LoVo (cell line): ENCODE measurements at places on chromosomes 2 and 18.
A peak's percentile ranks its signal among the peaks of the same experiment; 100 is the strongest.

DNA sequence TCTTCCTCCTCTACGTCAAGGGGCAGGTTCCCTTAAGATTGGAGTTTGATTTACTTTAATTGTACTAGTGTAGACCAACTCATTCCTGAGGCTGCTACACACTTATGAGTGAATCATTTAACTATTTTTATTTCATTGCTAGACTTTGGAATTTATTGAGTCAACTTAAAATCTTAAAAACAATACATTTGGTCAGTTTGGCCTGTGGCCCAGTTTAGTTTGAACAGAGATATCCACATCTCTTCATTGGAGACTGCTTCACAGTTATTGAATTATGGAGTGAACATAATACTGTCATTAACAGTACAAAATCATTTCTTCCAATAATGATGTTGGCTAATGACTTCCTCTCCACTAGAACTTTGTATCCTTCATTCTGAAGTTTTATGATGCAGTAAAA lies 34.5 kb upstream of the STPG4 start:
- no peak for DNase-seq

DNA sequence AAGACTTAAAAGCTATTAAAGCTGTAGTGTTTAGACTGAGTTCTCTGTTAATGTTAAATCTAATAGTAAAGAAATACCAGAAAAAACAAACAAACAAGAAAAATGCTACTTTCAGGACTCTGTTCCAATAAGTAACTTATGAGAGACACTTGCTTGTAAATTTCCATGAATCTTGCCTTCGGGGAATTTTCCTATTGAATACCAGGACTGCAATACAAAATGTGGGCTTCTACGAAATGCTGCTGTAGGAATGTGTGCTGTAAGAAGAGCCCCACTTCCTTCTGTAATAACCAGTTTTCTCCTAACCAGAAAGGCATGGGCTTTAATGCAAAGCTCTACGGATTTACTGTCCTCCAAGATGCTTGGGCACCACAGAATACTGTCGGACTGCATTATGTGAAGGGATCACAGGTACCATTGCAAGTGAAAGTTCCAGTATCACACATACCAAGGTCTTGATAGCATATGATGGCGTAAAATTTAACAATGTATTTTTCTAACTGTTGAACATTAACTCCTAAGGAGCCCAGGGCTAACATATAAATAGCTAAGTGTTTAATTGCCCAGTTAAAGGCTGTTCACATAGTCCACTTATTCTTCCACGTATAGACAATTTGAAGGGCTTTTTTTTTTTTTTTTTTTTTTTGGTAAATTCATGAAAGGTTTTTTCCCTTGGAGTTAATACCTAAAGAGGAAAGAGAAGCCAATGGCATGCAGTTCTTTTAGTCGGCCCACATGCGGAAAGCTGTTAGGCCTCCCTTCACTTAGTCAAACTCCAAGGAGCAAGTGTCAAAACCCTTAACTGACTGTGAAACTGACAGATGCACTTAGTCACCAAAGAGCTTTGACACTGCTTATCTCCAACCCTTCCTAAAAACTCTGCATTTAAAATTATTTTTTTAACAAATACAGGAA lies 564.0 kb upstream of the POU3F3 start:
- no peak for DNase-seq

DNA sequence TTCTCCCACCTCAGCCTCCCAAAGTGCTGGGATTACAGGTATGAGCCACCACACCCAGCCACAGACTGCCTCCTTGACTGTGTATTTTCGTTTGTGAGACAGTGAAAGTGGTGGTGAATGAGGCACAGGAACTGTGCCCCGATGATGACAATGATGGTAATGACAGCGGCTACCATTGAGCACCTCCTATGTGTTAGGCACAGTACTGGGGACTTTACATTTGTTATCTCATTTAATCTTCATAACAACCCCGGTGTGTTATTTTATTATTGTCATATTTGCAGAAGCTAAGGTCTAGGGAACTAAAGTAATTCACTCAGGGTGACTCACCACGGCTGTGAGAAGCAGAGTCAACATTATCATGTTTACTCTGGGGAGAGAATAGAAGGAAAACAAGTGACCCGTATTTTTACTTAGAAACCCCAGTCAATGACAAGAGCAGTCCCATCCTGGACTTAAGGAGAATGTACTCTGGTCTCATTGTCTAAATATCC lies 77.6 kb upstream of the ALPP start:
- DNase-seq, result peak; percentile 68

DNA sequence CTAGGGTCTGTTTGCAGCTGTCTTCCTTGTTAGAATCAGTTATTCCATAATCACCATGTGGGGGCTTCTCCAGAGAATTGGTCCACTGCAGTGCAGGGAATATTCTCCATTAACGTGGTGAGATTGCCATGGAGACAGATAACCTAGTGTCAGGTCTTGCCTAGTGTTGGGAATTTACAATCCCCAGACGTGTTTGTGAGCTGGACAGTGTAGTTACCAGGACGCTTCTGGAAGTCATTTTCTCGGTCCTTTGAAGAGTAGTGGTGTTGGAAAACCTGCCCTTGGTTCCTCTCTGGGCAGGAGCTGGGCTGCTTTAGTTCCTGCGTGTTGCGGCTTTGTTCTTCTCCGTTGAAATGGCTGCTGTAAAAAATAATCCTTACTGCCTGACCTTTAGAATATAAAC lies 68.8 kb upstream of the LYPD6B start:
- no peak for DNase-seq

GRCh38 chr2:132951008-132951714 lies 281.2 kb upstream of the LYPD1 start:
- DNase-seq, result no peak

DNA sequence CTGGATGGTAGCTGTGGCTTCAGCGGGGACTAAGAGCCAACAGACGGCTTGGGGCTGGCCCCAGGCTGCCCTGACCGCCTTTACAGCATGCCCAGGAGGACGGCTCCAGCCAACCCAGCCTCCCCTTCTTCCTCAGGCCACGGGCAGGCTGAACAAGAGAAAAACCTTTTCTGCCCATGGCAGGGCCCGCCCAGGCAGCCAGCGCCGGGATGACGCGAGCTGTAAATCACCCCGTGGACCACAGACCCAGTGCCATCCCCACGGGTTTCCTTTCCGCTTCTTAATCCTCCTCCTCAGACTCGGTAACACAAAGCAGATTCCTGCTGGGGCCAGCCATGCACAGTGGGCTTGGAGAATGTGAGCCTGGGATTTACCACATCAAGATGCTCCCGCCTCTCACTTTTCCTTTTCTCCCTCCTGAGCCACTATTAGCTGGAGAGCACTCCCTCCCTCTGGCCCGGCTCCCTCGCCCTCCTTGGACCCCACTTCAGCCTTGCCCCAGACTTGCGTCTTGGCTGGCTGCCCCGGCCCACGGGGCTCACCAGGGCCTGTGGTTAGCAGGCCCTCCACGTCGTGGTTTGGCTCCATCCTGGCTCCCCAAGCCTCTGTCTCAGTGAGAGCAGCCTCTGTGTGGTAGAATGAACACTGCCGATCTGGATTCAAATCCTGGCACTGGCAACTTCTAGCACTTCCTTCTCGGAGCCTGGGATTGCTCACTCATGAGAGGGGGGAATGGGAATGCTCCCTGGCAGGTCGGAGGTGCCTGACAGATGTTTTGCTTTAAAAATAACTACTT lies 31.4 kb downstream of the ATOH8 start:
- DNase-seq, result no peak

DNA sequence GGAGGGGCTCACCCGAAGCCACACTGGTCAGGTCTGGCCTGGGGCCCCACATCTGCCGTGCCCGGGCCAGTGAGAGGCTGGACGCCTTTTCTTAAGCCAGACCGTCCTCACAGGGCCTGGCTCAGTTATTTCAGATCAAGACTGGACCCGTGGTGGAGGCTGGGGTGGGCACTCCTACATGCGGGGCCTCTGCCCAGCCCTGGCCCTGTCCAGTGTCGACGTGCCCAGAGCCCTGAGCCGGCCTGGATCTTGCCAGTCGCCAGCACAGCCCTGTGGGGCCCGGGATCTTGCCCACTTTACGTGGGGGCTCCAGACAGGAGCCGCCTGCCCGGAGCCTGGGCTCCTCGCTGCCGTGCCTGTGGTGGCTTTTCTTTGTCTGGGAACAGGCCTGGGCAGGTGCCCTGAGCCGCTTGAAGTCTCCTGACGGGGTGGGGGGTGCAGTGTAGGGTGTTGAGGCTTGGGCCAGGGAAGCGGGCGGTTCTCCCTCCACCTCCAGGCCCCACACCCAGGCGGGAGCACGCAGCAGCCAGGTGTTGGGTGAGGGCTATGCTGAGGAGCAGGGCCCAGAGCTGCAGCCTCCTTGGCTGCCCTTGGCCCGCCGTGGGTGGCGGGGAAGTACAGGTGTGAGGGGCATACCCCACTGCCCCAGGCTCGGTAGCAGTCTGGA lies 6.0 kb downstream of the GPC1 start:
- no peak for DNase-seq

DNA sequence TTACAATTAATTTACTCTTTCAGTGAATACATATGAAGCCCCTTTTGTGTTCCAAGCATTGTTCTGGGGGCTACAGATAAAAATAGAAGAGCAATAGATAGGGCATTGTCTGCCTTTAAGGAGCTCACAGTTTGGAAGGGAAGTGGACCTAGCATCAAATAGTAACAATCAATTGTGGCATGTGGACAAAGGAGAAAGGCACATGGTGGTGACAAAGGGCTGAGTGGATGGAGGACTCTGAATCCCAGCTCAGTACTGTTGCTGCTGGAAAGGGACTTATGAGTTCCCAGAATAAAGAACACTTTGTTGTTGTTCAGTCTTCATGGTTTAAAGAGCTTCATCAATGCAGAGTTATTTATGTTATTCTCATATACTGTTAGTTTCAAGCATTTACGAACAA lies 217.7 kb downstream of the HRH4 start:
- no peak for DNase-seq

- no peak for DNase-seq
Observed at GRCh38 chr18:26710470-26711096, 154.9 kb downstream of the AQP4 start.

DNA sequence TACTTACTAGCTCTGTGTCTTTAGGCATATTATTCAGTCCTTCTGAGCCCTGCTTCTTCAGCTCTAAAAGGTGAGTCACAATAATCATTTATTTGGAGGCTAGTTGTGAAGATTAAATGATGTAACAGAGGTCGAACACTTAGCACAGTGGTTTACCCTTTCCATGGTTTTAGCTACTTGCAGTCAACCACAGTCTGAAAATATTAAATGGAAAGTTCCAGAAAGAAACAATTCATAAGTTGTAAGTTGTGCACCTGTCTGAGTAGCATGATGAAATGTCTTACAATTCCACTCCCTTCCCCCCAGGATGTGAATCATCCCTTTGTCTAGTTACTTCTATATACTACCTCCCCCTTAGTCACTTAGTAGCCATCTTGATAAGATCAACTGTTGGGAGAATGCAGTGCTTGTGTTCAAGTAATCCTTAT lies 217.6 kb upstream of the THUMPD2 start:
- DNase-seq, result no peak

DNA sequence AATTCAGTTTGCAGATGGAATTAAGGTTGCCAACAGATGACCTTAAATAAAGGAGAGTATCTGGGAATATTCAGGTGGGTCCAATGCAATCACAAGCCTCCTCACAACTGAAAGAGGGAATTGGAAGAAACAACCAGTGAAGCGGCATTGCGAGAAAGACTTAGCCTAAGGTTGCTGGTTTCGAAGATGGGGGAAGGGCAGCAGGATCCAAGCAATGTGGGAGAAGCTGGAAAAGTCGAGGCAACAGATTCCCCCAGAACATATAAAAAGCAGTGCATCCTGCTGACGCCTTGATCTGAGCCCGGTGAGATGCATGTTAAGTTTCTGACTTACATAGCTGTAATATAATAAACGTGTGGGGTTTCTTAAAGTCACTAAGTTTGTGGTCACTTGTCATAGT lies 162.5 kb downstream of the NDUFA10 start:
- DNase-seq, result no peak

GRCh38 chr18:49051311-49051967 lies 100.7 kb upstream of the SMAD7 start:
- no peak for DNase-seq

GRCh38 chr2:221836095-221836494 lies 264.0 kb upstream of the EPHA4 start:
- no peak for DNase-seq

DNA sequence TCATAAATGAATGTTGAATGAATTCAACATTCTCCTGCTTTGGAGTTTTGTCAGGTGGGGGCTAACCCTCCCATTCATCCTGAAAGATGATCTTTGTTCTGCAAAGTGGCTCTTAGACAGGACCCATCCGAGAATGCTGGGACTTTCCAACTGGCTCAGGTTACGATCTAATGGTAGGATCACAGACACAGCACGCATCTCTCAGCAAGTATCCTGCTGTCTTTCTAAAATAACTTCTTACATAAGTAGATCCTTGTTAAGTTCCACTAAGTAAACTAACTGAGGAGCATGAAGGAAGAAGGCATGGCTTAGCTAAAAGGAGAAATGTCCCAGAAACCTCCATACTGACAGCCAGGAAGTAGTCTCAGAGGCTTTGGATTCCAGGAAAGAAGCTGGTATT lies 23.7 kb downstream of the CYP27A1 start:
- DNase-seq, result no peak

GRCh38 chr2:136052369-136053362 lies 65.3 kb downstream of the CXCR4 start:
- DNase-seq, result no peak

GRCh38 chr2:239881031-239881471 lies 144.1 kb downstream of the NDUFA10 start:
- DNase-seq, result no peak

DNA sequence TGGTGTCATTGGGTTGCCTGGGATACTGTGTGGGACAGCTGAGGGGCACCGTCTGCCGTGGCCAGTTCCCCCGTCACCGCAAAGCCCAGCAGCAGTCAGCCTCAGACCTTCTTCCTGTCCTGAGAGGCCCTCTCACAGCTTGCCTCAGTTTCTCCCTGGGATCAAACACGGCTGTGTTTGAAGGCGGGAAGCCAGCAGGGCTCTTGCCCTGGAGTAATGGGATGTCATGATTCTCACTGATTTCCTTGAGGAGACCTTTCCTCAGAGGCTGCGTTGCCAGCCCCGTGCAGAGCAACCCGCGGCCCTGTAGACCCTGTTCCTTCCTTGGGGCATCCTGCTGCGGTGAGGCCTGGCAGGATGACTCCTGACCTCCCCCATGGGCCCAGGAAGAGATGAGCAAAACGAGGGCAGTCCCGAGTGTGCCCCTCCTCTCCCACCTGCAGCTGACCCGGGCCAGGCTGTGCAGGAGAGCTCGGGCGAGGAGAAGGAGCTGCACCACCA lies 13.9 kb upstream of the NFATC1 start:
- no peak for DNase-seq

DNA sequence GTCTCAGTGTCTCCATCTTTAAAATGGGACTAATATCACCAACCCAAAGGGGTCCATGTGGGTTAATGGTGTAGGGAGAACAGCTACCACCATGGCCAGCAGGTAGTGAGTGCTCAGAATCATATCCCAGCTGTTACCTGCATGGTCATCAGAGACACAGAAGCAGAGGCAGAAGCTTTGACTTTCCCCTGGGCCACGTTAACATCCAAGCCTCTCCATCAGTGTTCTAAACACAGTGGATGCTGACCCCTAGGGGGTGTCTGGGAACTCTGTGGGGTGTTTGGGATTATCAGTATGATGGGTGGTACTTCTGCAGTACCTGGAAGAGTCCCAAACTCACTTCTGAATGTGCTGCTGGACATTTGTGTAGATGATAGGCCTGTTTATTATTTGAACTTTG lies 93.6 kb downstream of the GYPC start:
- DNase-seq, result no peak
